IPS DF 6.9 (cell line): ENCODE measurements at places on chromosomes 6 and 20.

GRCh38 chr20:47129306-47129705 lies 227.2 kb downstream of the ZMYND8 start:
- H3K4me1 ChIP-seq: 0 out of 2 replicates have a peak, but pooled peaks cover 1% of the 10 kb centered on the region
- no peak for DNase-seq
- H3K27ac ChIP-seq: no peak overlapping the region
- H3K4me3 ChIP-seq: no peak overlapping the region
- no peaks in the 10 kb centered on the region for H3K36me3 ChIP-seq
- no peaks in the 10 kb centered on the region for H3K27me3 ChIP-seq

GRCh38 chr6:90978046-90978445 lies 391.2 kb upstream of the MAP3K7 start:
- DNase-seq: no peak
- H3K27me3 ChIP-seq: no peaks in the 10 kb centered on the region
- no peaks in the 10 kb centered on the region for H3K36me3 ChIP-seq
- no peak overlapping the region for H3K27ac ChIP-seq
- H3K4me3 ChIP-seq: no peak overlapping the region

- no peaks in the 10 kb centered on the region for H3K36me3 ChIP-seq
- H3K4me1 ChIP-seq: no peaks in the 10 kb centered on the region
- H3K27me3 ChIP-seq: no peaks in the 10 kb centered on the region
These were observed 36.9 kb upstream of the CCDC28A start for GRCh38 chr6:138736640-138737039.

DNA sequence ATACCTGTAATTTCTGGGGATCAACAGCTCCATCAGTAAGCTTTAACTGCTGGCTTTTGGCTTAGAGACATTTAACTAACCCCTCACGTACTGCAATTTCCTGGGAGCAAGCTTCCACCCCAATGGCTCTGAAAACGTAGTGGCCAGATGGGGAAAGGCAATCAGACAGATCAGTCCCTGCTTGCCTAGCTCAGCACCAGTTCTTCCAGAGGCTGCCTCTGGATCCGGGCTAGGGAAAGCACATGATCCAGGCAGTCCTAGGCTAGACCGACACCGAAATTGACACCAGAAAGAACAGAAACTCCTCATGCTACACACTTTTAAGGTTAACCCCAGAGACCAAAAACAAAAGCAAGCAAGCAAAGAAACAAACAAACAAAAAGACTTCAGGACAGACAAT lies 13.3 kb downstream of the PREP start:
- H3K4me1 ChIP-seq: no peaks in the 10 kb centered on the region
- H3K4me3 ChIP-seq: no peak overlapping the region
- no peak for DNase-seq
- no peaks in the 10 kb centered on the region; the same call in 1 of the 2 replicates for H3K36me3 ChIP-seq

DNA sequence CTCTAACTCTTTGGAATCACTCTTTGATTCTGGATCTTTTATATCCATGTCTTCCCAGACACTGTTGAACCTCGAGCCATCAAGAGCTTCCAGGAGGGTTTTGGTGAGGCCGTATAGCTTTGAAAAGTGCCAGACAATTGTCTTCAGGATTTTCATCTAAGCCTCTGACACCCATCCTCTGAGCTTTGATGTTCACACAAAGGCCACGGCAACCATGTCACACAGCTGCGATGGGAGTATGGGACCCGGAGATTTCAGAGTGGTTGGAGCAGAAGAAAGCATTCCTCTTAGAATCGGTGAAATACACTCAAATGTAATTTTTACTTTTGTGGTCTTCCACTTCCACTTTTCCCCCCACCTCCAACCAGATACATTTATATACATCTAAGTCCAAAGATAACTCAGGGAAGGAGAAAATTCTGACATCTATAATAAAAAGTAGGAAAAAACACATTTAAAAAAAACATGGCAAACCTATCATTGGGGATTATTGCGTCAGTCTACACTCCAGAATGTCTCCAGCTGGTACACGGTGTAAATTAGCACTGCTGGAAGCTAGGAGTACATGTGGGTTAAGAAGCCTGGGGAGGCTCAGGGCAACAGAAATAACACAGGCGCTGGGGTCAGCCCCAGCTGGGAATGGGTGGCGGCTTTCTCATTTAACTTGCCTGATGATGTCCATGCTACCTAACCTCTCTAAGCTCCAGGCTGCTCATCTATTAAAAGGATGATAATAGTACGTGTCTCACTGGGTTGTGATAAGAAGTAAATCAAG lies 92.7 kb downstream of the LY86 start:
- no peak for DNase-seq
- H3K36me3 ChIP-seq: no peaks in the 10 kb centered on the region
- H3K27me3 ChIP-seq: no peaks in the 10 kb centered on the region
- peaks cover 7% of the 10 kb centered on the region for H3K4me1 ChIP-seq
- no peak overlapping the region for H3K4me3 ChIP-seq

- H3K4me3 ChIP-seq: no peak overlapping the region
- no peaks in the 10 kb centered on the region for H3K27me3 ChIP-seq
- H3K4me1 ChIP-seq: no peaks in the 10 kb centered on the region
- H3K36me3 ChIP-seq: no peaks in the 10 kb centered on the region
- DNase-seq: no peak
- H3K27ac ChIP-seq: no peak overlapping the region
These were observed 134.7 kb downstream of the RCAN2 start for GRCh38 chr6:46356543-46356942.

DNA sequence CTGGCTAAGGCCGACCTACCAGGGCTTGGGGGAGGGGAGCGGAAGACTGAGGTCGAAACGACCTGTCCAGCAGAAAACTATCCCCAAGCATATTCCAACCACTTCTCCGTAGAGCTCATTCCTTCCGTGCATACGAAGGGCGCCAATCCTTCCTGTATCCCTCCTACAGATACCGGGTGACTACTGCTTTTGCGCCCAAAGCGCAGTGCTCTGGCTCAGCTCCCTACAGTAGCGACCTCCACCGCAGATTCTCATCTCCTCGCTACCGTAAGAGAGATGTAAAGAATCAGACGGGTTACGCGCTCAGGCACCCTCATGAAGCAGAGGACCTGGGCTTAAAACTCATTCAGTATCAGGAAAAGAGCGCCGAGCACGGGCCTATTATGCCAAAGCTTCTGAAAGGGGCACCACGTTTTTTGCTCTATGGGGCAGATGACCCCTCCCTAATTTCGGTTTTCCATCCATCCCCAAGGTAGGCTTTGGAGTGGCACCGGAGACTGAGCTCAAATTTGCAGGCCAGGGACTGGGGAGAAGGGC lies 563 bp upstream of the NNAT start:
- no peak overlapping the region for H3K4me3 ChIP-seq
- H3K4me1 ChIP-seq: peaks cover 17% of the 10 kb centered on the region
- H3K36me3 ChIP-seq: peaks cover 4% of the 10 kb centered on the region; the same call in 1 of the 2 replicates
- no peak overlapping the region for H3K27ac ChIP-seq

DNA sequence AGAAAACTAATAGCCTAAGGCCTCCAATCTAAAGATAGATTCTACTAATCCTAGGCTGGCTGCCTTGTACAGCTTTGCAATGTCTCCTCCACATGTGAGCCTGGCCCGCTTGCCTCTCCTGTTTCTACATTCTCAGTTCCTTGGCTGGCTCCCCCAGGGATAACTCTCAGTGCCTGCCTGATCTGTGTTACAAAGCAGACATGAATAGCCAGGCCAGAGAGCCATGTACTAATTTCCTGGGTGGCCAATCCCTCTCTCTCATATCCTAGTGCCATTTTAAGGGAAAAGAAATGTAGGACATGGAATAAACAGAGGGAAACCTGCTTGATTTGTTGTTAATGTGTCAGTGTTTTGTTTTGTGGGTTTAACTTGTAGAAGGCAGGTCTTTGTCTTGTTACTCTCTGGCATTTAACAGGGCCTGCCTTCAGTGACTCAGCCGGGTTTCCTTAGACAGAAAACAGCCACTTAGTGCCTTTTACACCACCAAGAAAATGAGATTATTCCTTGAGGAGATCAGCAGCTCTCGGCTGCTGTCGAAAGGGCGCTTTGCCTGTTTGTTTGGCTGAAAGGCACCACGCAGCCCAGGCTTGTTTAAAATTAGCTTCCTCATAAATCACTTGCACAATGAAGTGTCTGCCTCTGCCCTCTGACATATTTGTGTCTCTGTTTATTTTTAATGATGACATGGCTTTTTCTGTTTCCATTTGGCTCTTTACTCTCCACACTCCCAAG lies 702.7 kb downstream of the MAFB start:
- no peak overlapping the region for H3K4me3 ChIP-seq
- DNase-seq: no peak
- no peaks in the 10 kb centered on the region for H3K27me3 ChIP-seq
- 0 out of 2 replicates have a peak, but pooled peaks cover 2% of the 10 kb centered on the region for H3K4me1 ChIP-seq
- no peaks in the 10 kb centered on the region for H3K36me3 ChIP-seq

DNA sequence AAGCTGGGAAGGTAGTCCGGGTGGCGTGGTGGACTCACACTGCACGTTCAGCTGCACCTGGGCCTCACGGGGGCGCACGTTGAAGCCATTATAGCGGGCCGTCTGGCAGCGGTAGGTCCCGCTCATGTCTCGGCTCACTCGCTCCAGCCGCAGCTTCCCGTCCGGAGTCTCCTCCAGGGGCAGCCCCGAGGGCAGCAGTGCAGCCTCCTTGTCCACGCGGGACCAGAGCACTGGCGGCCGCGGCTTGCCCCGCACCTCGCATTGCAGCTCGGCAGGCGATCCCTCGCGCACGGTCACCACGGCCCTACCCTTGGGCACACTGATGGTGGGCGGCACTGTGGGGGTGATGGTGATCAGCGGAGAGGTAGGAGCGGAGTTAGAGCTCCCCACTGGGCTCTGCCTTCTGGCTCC lies 47.6 kb downstream of the MDGA1 start:
- H3K4me1 ChIP-seq: peaks cover 6% of the 10 kb centered on the region; the same call in 1 of the 2 replicates
- peaks cover 3% of the 10 kb centered on the region; the same call in 1 of the 2 replicates for H3K27me3 ChIP-seq
- DNase-seq: peak; percentile 37
- peak overlapping the region; percentile 6; the same call in 1 of the 2 replicates for H3K4me3 ChIP-seq
- H3K27ac ChIP-seq: no peak overlapping the region
- H3K36me3 ChIP-seq: no peaks in the 10 kb centered on the region

DNA sequence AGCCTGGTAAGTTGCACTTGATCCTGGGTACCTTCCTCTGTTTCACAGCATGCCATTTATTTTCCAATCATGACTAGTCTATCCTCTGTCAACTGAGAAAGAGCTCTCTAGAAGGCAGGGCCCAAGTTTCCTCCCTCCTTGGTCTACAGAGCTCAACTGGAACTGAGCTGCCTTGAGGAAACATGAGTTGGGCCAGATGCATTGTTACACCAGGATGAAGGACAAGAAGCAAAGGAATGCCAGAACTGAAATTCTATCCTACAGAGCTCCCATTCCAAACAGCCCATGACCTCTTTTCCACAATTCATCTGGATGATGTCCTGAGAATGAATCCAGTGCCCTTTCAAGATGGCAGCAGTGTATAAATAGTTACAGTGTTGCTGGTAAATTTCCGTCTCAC lies 66.7 kb upstream of the E2F3 start:
- DNase-seq: no peak
- H3K27me3 ChIP-seq: no peaks in the 10 kb centered on the region
- H3K4me1 ChIP-seq: no peaks in the 10 kb centered on the region
- no peak overlapping the region for H3K27ac ChIP-seq
- no peak overlapping the region for H3K4me3 ChIP-seq

DNA sequence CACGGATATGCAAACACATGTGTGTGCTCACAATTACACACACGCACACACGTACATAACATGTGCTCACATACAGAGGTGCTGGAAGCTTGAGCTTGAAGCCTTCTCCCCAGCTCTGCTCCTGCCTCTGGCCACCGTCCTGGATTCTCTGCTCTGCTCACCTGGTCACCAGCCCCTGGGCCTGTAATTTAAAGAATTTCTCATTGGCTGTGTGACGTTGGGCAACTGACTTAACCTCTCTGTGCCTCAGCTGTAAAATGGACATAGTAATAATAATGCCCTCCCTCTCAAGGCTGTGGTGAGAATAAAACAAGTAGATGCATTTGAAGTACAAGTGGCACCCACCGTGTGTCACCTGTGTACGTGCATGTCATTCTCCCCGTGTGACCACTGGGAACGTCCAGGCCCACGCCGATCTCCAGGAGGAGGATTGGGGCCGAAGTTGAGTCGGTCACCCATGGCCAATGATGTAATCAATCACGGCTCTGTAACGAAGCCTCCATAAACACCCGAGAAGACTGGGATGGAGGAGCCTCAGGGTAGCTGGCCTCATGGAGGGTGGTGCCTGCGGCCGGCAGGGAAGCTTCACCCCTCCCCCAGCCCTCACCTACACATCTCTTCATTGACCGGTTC lies 160.9 kb upstream of the AFDN start:
- H3K27ac ChIP-seq: no peak overlapping the region
- no peaks in the 10 kb centered on the region; the same call in 1 of the 2 replicates for H3K36me3 ChIP-seq
- H3K4me3 ChIP-seq: no peak overlapping the region

DNA sequence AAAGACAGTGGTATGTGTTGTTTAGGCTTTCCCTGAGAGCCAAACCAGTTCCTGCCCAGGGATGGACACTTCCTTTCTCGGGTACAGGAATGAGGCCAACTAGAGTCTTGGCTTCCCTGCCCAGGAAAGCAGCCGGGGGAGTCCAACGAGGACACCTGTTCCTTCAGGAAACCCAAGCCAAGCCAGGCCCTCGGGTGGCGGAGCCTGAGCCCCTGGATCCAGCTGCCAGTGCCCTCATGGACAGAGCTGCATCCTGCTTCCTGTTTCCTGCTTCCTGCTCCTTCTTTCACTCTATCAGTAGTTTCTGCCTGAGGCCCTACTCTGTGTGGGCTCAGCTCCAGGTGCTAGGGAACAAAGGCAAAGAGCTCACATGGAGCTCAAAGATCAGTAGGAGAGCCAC lies 7.9 kb upstream of the SIRPA start:
- H3K4me1 ChIP-seq: no peaks in the 10 kb centered on the region
- H3K4me3 ChIP-seq: no peak overlapping the region
- no peak for DNase-seq
- no peaks in the 10 kb centered on the region for H3K36me3 ChIP-seq
- H3K27ac ChIP-seq: no peak overlapping the region

- no peaks in the 10 kb centered on the region for H3K27me3 ChIP-seq
- H3K4me3 ChIP-seq: no peak overlapping the region
- H3K4me1 ChIP-seq: no peaks in the 10 kb centered on the region
- H3K36me3 ChIP-seq: no peaks in the 10 kb centered on the region
- no peak overlapping the region for H3K27ac ChIP-seq
These were observed 204.0 kb downstream of the TPBG start for GRCh38 chr6:82567621-82568020.

DNA sequence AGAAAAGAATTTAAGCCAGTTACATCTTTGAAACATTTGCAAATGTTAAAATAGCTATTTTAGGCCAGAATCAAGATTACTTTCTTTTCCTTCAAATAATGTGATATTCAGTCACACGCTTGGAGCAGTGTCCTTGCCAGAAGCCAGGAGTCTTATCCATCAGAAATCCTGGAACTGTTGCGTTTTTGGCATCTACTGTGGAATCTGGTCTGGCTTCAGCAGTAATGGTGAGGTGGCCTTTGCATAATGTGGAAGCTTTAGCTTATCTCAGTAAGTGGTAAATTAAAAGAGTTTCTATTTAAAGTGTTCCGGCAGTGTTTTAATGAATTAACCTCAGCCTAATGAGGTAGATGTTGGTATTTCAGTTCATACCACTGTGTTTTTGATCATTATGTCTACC lies 97.6 kb downstream of the FIG4 start:
- H3K4me1 ChIP-seq: peaks cover under 1% of the 10 kb centered on the region; the same call in 1 of the 2 replicates
- no peaks in the 10 kb centered on the region for H3K36me3 ChIP-seq
- no peak for DNase-seq
- H3K27ac ChIP-seq: no peak overlapping the region
- H3K27me3 ChIP-seq: no peaks in the 10 kb centered on the region
- no peak overlapping the region for H3K4me3 ChIP-seq
